ENCODE measurements at places on chromosomes 16 and 17.

DNA sequence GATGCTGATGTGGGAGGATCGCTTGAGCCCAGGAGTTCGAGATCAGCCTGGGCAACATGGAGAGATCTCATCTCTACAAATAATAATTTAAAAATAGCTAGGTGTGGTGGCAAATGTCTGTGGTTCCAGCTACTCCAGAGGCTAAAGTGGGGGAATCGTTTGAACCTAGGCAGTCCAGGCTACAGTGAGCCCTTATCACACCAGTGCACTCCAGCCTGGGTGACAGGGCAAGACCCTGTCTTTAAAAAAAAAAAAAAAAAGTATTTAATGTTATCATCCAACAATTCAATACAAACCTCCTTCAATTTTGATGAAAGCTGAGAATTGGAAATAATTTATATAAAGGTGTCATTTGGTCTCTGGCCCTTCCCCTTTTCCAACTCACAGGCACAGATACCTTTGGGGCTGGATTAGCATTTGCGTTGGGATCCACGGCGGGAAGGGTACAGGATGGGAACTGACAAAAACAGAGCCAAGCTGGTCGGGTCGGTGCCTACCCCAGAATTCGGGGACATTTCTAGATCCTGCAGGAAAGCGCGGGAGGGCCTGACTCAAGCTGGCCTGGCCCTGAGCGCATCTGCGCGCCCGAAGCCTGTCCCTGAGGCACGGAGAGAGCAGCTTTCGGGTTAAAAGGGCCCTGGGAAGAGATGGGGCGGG, 860 bp upstream of the DCAF7 start:
- DNase-seq: no peak

- no peak for DNase-seq
Measured at GRCh38 chr16:86220561-86220960, 289.8 kb upstream of the FOXF1 start.

- no peak for DNase-seq
Measured at GRCh38 chr17:4310354-4311060, 46.7 kb upstream of the ANKFY1 start.

GRCh38 chr16:65510850-65511249, 389.0 kb upstream of the CDH11 start:
- DNase-seq: no peak
